Head of caudate nucleus (tissue), 42 donors: ENCODE measurements at places on chromosomes 3 and 15.

GRCh38 chr3:76920511-76920910 is 119.4 kb upstream of the ROBO2 start:
- DNase-seq = no peak

DNA sequence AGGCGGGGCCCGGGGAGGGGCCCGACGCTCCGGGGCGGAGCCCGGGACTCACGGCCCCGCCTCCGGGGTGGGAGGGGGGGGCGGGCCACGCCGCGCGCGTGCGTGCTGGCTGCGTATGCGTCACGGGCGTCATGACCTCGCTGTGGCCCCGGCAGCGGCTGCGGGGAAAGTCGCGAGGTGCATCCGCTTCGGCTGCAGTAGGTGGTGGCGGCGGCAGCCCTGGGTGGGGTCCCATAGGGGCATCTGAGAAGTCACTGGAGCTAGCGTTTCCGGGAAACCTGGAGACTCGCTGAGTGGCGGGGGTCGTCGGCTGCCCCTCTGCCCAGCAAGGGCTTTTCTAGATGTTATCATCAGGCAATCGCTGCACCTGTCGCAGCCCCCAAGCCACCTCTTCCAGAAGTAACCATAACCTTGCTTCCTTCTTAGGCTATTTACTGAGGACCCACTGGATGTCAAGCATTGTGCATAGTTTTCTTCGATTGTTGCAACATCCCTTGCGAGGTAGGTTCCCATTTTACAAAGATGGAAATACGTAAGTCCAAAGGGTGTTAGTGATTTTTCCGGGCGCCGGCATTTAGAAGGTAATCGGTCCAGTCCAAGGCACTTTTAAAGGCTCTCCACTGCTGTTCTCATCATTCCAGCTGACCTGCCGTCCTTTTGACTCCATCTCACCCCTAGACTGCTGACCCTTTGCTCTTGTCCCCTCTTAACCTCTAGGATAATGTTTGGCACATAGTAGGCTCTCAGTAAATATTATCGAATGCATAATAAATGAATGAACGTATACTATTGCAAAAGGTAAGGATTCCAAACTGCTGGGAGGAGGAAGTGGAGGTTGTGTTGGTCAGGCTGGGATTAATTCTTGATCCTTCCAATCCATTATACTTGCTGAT is at the start of gene GDPGP1:
TSS of gene GDPGP1 (plus strand) at position 114 of the 893 bp plus-strand sequence. CDS start 6,700 bp downstream, outside the sequence.
- DNase-seq = no peak

DNA sequence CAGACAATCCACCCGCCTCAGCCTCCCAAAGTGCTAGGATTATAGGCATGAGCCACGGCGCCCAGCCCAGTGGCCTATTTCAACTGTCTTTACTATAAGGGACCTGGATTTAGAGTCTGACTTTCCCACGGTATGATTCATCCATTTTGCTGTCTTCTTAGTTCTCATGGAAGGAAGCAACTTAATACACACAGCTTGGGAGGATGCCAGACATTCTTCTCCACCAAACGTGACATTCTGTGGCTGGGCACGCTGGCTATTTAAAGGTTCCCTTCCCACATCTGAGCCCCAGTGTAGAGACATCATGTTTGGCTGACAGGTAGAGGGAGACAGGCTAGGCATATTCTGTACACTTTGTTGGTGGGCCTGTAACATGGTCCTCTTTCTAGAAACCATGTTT is 26.2 kb downstream of the FAM43A start:
- no peak for DNase-seq

DNA sequence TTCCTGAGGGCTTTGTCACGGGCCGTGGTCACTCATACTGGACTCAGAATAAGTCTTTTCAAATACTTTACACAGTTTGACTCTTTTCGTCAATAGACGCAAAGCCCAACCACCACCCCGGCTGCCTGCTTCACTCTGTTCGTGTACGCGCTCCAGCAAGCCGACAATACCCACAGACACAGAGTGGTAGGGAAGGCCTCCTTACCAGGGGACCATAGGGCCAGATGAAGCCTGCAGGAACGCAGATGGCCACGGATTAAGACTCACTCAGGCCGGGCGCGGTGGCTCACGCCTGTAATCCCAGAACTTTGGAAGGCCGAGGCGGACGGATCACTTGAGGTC is 29.7 kb downstream of the EFCAB12 start:
- DNase-seq = no peak

DNA sequence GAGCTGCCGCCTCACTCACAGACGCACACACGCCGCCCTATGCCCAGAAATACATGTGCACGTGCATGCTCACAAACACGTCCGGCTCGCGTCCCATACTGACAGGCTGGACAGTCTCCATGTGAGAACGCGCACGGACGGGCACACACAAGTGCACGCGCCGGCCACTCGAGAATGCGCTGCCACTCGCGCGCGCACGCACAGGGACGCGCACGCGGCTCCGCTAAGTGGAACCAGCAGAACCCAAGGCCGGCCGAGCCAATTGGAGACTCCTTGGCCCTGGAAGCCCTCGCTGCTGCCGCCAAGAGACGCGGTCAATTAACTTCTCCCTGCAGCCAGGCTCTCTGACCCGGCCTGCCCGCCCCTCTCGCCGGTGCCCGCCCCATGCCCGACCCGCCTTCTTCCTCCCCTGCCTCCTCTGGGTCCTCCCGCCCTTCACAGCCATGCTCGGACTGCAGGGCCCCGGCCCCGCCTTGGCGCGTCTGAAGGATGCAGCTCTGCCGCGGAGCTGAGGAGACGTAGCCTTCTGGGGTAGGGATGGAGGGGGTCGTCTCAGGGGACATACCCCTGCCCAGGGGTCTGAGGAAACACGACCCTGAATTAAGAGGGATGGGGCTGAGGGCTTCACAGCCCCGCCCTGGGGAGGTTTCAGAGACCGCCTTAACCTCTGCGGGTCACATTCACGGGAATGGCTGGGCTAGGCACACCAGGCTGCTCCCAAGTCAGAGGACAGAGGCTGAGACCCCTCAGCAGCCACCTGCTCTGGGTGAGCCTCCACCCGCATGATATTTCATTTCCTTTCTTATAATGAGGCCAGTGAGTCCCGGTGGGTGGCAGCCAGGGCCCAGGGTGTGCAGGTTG is 15.0 kb downstream of the PTH1R start:
- DNase-seq = peak; percentile 68

DNA sequence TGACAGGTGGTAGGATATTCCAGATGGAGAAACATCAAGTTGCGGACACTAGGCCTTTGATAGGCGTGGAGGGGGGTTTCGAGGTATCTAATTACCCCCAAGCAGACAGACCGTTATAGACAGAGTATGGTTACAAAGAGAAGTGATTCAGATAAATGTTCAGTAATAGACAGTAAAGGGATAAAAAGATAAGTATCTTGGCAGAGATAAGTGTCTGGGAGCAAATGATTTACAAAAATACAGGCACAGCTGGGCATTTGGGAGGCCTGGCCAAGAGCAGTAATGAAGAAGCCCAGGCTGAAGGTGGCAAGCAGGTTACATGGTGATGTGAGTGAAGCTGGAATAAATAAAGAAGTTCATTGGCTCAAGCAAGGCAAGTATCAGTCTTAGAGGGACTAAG is 659 bp upstream of the MYH15 start:
- no peak for DNase-seq

GRCh38 chr3:120160050-120160449 is 65.8 kb upstream of the GSK3B start:
- DNase-seq = no peak

- DNase-seq = no peak
These were observed 82.2 kb downstream of the ABI3BP start for GRCh38 chr3:100910986-100911385.

DNA sequence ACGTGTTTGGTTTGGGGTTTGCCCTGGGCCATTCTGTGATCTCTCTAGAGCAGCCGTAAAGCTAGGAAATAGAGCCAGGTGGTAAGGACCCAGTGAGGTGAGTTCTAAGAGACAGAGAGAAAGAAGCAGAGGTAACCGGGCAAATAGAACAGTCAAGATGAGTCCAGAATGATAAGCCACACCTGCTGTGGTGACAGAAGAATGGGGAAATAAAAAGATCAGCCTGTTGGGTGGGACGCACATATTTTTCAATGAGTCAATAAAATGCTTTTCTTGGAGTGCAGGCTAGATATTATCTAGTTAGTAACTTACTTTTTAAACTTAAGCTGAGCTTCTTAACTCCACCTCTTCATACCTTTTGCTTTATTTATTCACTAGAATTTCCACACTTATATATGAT is 135.0 kb downstream of the NFKBIZ start:
- no peak for DNase-seq
